ENCODE measurements at places on chromosomes 1 and 21.

- DNase-seq, result no peak
Observed at GRCh38 chr21:16992448-16992847, 520.4 kb upstream of the CXADR start.

- no peak for DNase-seq
Observed at GRCh38 chr1:212670301-212670700, 29.3 kb downstream of the BATF3 start.

DNA sequence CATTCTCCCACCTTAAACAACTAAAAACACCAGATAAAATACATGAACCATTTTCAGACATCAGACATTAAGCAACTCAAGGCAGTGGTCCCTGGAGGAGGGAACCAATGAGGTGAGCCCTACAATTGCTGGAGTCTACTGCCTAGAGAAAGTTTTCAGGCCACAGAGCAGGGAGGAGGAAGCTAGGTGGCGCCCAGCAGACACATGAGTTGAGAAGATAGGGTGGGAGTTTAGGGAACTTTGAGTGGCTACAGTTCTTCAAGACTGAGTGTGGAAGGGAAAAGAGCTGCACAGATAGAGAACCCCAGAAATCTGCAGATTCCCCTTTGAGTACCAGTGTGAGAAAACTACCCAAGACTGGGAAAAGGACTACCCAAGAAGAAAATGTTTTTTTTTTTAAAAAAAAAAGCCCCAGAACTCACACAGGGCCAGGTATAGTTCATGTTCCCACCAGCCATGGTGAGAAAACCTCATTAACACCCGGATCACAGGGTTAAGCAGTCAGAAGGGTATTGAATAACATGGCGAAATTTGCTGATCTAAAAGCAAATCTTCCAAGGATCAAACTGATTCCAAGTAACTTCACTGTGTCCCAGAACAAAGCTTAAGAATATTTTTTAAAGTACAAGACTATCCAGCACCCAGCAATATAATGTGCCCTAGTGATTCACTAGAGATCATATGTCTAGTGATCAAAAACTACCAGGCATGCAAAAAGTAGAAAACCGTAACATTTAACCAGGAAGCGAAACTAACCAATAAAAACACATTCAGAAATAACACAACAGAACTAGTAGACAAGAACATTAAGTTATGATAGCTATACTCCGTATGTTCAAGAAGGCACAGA, 12.0 kb downstream of the ALDH9A1 start:
- no peak for DNase-seq

GRCh38 chr1:97138515-97139032, 417.0 kb downstream of the PTBP2 start:
- no peak for DNase-seq

GRCh38 chr1:166952002-166952746, 23.2 kb downstream of the ILDR2 start:
- no peak for DNase-seq

DNA sequence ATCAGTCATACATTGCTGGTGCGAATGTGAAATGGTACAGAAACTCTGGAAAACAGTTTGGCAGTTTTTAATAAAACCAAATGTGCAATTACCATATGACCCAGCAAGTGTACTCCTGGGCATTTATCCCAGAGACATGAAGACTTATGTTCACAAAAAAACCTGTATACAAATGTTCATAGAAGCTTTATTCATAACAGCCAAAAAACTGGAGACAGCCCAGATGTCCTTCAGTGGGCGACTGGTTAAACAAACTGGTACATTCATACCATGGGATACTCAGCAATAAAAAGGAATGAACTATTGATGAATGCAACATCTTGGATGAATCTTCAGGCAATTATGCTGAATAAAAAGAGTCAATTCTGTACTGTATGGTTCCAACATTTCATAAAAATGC, 97.8 kb downstream of the DTL start:
- no peak for DNase-seq

GRCh38 chr1:118983558-118984041, 4.5 kb downstream of the TBX15 start:
- no peak for DNase-seq

DNA sequence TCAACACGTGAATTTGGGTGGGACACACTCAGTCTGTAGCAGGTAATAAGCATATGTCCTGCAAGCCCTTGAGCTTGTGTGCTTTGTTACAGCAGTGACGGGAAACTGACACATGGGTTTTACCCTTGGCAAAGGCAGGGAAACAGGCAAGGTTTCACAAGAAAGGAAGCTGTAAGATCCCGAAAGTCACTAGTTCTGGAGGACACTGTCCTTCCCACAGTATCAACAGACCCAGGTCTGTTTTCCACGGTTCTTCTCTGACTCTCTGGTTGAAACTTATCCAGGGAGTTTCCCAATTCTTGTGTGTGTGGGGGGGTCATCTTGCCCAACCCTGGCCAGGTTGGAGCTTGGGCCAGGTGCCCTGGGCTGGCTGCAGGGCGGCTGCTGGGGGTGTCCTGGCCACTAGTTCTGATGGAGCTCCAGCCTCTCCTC, 29.3 kb upstream of the ZBTB21 start:
- no peak for DNase-seq
